ENCODE measurements at places on chromosomes 1 and 21.

GRCh38 chr1:109722908-109723691, 11.0 kb downstream of the GSTM5 start:
- DNase-seq: no peak

- peak; percentile 69 for DNase-seq
Measured at GRCh38 chr1:115179397-115180079, 90.2 kb upstream of the TSPAN2 start.

GRCh38 chr1:72283307-72284083, 1.2 kb upstream of the NEGR1 start:
- peak; percentile 71 for DNase-seq

DNA sequence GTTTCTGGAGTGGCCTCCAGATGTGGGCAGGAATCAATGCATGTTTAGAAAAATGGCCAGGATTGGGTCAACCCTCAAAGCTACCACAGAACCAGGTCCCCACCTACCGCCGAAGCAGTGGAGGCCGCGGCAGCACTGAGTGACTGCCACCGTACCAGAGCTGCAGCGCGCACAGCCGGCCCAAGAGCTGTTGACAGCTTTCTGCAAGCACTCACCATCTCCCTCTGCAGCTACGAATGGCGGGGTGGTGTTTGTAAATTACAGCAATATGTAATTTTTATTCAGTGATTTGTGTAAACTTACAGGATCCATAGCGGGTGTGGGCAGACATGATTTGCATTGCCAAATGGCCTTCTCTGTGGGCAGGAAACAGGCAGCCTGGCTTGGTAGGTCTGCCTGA, 96.4 kb downstream of the CAMK2N1 start:
- DNase-seq: no peak

- no peak for DNase-seq
Measured at GRCh38 chr1:151472856-151473731, 13.8 kb upstream of the POGZ start.

DNA sequence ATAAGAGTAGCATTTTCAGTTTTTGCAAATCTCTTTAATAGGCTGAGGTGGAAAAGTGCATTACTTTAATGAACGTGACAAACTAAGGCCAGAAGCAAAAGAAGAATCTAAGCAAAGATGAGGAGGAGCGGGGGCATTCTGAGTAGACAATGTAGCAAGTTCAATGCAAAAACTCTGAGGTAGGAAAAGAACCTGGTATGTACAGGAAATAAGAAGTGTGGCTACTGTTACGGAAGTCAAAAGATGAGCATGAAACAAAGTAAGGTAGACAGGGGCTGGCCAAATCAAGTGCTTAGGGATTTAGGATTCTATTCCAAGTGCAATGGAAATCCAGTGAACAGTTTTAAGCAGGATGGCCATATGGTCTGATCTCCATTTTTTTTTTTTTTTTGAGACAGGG, 63.7 kb downstream of the TOR3A start:
- no peak for DNase-seq

GRCh38 chr1:156090840-156091188, 8.5 kb upstream of the MEX3A start:
- DNase-seq: peak; percentile 90

DNA sequence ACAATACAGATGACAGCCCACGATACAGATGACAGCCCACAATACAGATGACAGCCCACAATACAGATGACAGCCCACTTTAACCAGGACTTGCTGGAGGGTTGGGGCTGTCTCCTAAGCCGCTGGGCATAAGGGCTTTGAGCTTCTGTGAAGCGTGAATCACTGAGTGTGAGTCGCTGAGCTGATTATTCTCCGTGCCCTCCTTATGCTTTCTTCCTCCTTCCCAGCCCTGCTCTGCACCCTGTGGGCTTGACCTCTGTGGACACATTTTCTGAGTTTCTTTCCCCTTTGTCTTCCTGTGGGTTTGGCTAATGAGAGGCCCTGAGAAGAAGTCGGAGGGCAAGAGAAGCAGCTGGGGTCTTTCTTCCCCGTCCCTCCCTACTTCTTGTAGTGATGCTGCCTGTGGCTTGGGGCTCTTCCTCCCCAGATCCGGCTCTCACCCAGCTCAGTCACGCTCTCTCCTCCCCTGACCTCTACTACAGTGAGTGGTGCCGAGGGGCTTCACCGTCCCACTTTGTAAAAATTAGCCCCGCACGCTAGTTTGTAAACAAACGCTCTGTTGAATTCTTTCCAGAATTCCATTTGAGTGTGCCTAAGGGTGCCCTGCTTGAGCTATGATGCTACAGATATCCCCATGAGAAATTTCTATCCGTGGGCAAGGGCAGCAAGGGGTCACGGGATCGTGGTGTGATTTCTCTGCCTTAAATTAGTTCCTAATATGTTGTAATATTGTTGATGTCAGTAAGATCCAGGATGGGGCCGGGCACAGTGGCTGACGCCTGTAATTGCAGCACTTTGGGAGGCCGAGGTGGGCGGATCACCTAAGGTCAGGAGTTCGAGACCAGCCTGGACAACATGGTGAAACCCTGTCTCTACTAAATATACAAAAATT, 46.4 kb upstream of the SOD1 start:
- DNase-seq: no peak

DNA sequence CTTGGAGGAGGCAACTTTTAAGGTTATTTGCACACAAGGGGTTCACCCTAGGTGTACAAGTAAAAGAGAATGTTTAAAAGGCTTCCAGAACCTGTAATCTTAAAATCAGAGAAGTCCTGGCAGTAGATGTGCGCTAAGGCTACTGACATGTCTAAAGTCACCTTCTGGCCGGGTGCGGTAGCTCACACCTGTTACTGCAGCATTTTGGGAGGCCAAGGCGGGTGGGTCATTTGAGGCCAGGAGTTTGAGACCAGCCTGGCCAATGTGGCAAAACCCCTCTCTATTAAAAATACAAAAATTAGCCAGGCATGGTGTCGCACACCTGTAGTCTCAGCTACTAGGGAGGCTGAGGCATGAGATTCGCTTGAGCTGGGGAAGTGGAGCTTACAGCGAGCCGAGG, 20.3 kb upstream of the DEGS1 start:
- DNase-seq: no peak

- DNase-seq: no peak
Measured at GRCh38 chr1:70552662-70553566, 141.8 kb downstream of the CTH start.

Data from OCI-M1 (cell line).